K562 (cell line): ENCODE measurements at places on chromosomes 12 and 14.

DNA sequence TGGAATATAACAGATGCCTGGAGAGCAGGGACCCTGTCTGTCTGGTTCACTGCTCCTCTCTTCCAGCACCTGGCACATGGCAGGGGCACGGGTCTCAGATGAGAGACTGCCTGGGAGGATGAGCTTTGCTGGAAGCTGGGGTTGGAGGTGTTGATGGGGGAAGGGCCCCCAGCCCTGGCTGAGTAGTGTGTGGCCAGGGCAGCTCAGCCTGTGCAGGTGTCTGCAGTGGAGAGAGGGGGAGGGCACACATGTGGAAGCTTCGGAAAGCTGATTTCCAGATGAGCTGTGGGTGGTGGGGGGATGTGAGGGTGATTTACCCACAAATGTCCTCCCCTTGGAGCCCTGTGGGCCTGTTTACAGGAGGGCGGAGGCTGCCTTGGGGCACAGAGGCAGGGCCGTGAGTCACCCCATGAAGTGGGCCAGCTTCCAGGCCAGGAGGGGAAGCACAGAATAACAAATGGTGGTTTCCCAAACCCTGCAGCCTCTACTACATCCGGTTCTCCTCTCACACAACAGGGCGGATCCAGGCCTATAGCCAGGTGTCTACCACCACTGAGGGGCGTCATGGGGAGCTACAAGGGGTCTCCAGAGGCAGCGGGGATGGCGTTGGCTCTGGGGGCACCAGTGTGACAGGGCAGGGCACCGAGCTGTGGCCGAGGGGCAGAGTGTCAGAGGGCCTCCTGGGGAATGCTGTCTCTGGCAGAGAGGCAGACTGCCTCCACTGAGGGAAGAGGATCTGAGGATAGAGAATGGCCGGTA, 11.0 kb downstream of the KRT7 start:
- no peak for DNase-seq
- peaks cover 2% of the 10 kb centered on the region; the same call in 2 of the 3 replicates for H3K27me3 ChIP-seq
- H3K36me3 ChIP-seq, result no peaks in the 10 kb centered on the region
- no peaks in the 10 kb centered on the region for H3K4me1 ChIP-seq

GRCh38 chr14:50667996-50668825, at the start of gene SAV1:
Gene SAV1, minus strand, starts transcription at chr14:50668306. Its CDS starts 339 bp downstream, at chr14:50667967.
- DNase-seq, result peak; percentile 61
- no peaks in the 10 kb centered on the region; the same call in 1 of the 2 replicates for H3K4me1 ChIP-seq
- H3K27me3 ChIP-seq, result no peaks in the 10 kb centered on the region
- H3K36me3 ChIP-seq, result peaks cover 10% of the 10 kb centered on the region; the same call in 2 of the 3 replicates

GRCh38 chr14:104689881-104690711, 678 bp downstream of the INF2 start:
- H3K27me3 ChIP-seq, result no peaks in the 10 kb centered on the region
- peaks cover 5% of the 10 kb centered on the region; the same call in 2 of the 3 replicates for H3K4me1 ChIP-seq
- peak overlapping the region; percentile 68; the same call in 2 of the 3 replicates for H3K27ac ChIP-seq
- DNase-seq, result peak; percentile 61
- peaks cover 22% of the 10 kb centered on the region; the same call in 2 of the 3 replicates for H3K36me3 ChIP-seq
- H3K4me3 ChIP-seq, result peak overlapping the region; percentile 61

DNA sequence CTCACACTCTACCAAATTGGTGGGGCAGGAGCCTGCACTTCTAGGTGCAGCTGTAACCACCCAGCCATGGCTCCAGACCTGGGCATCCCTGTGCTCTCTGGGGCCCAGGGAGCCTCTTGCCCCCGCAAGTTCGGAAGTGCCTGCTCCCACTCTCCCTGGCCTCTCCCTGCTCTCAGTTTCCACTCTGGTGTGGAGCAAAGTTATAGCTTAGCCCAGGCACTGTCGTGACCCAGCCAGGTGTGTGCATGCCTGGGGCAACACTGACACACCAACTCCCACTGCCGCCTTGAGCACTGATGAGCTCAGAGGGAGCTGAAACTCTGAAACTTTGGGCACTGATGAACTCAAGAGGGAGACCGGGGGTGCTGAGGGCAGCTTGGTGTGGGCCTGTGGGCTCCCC, 8.7 kb upstream of the FBXO33 start:
- H3K27me3 ChIP-seq, result no peaks in the 10 kb centered on the region; the same call in none of the 2 replicates
- no peak for DNase-seq
- no peak overlapping the region for H3K27ac ChIP-seq
- H3K36me3 ChIP-seq, result no peaks in the 10 kb centered on the region
- H3K4me1 ChIP-seq, result no peaks in the 10 kb centered on the region

GRCh38 chr14:101112351-101113107, 209.0 kb upstream of the RTL1 start:
- H3K4me1 ChIP-seq, result no peaks in the 10 kb centered on the region
- no peak overlapping the region for H3K27ac ChIP-seq
- DNase-seq, result no peak
- no peak overlapping the region for H3K4me3 ChIP-seq
- no peaks in the 10 kb centered on the region for H3K36me3 ChIP-seq

DNA sequence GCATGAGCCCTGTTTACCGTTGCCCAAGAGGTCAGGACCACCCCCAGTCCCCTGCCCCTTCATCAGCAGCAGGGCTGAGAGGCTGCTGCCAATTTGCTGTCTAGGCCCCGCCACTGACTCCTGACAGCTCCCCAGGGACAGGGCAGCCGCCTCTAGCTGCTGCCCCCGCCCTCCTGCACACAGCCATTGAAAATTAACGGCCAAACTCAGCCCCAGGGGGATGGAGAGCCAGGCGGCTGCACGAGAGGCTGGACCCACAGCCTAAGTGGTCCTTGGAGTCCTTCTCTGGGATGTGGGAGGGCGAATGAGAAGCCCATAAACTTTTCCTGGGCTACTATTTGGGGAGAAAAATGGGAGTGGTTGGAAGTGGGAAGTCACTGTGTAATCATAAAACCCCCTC, 4.6 kb downstream of the FOXN4 start:
- no peak overlapping the region for H3K4me3 ChIP-seq
- peaks cover 2% of the 10 kb centered on the region for H3K4me1 ChIP-seq

DNA sequence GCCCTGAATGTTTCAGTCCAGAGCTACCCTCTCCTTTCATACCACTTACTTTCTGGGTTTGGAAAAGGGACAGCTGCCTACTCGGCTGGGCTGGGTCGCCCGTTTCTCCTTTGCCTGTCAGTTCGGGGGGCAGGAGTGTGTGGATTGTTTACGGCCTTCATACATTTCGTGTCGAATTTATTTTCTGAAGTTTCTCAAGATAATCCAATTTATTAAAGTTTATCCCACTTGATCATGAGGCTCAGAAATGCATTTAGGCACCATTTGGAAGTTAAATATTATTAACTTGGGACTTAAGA, 608 bp downstream of the ZNF410 start:
- H3K4me3 ChIP-seq, result peak overlapping the region; percentile 86
- H3K4me1 ChIP-seq, result peaks cover 4% of the 10 kb centered on the region

- H3K27me3 ChIP-seq, result no peaks in the 10 kb centered on the region
- no peak within 1 kb of the TSS for H3K4me3 ChIP-seq
- peak within 1 kb of the TSS; percentile 90 for H3K27ac ChIP-seq
- H3K36me3 ChIP-seq, result no peaks in the 10 kb centered on the region
Measured at GRCh38 chr12:51907083-51907855, at the start of gene ACVRL1. Gene ACVRL1, plus strand, starts transcription at chr12:51907504. Its CDS starts 4,971 bp downstream, at chr12:51912475.

- H3K27ac ChIP-seq, result peak overlapping the region; percentile 55
- peak; percentile 90 for DNase-seq
- peaks cover 21% of the 10 kb centered on the region; the same call in 2 of the 3 replicates for H3K4me1 ChIP-seq
- H3K4me3 ChIP-seq, result peak overlapping the region; percentile 51
- H3K27me3 ChIP-seq, result peaks cover 4% of the 10 kb centered on the region; the same call in 1 of the 3 replicates
Measured at GRCh38 chr12:57462251-57462911, 2.8 kb downstream of the GLI1 start.

- no peak overlapping the region for H3K4me3 ChIP-seq
- DNase-seq, result no peak
- peaks cover 12% of the 10 kb centered on the region; the same call in 2 of the 3 replicates for H3K36me3 ChIP-seq
- H3K27ac ChIP-seq, result no peak overlapping the region
- H3K27me3 ChIP-seq, result no peaks in the 10 kb centered on the region
- H3K4me1 ChIP-seq, result peaks cover 15% of the 10 kb centered on the region
Measured at GRCh38 chr14:76780875-76781647, 19.8 kb downstream of the VASH1 start.
